ENCODE measurements at places on chromosomes 5 and 9. TPM values are rescaled to one million over a fixed set of nuclear protein-coding genes. Genes with fewer than 3 reads are reported as not detected.
A peak's percentile ranks its signal among the peaks of the same experiment; 100 is the strongest.

GRCh38 chr5:172437445-172438318 is 16.6 kb downstream of the SH3PXD2B start:
- H3K27ac ChIP-seq: no peak overlapping the region
- H3K4me1 ChIP-seq: peaks cover 3% of the 10 kb centered on the region
- H3K36me3 ChIP-seq: no peaks in the 10 kb centered on the region
- no peaks in the 10 kb centered on the region for H3K27me3 ChIP-seq

DNA sequence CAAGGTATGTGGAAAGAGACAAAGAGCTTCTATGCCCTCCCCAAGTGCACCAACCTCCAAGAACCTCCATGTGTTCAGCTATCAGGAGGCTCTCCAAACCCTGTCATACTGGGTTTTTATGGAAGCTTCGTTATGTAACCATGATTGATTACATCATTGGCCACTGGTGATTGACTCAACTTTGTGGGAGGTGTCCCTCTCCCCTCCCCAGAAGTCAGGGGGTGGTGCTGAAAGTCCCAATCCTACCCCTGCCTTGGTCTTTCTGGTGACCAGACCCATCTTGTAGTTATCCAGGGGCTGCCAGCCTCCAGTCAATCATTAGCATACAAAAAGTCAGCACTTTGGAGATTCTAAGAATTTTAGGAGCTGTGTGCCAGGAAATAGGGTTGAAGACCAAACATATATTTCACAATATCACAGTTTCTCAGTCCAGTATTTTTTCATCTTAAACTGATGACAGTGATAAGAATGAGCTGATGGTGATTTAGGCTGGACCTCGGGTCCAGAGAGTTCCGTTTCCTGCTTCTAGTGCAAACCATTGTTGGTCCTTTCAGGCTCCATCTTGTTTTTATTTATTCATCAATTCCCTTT is 27.3 kb upstream of the FANCC start:
- H3K4me1 ChIP-seq: no peaks in the 10 kb centered on the region
- H3K27me3 ChIP-seq: peaks cover 5% of the 10 kb centered on the region
- H3K27ac ChIP-seq: no peak overlapping the region
- no peak for DNase-seq
- no peak overlapping the region for H3K4me3 ChIP-seq

GRCh38 chr5:90141984-90142383 is 267.6 kb downstream of the CETN3 start:
- peaks cover 2% of the 10 kb centered on the region for H3K4me1 ChIP-seq
- no peak for DNase-seq
- no peak overlapping the region for H3K4me3 ChIP-seq
- no peaks in the 10 kb centered on the region for H3K36me3 ChIP-seq
- H3K27ac ChIP-seq: no peak overlapping the region
- H3K27me3 ChIP-seq: no peaks in the 10 kb centered on the region

DNA sequence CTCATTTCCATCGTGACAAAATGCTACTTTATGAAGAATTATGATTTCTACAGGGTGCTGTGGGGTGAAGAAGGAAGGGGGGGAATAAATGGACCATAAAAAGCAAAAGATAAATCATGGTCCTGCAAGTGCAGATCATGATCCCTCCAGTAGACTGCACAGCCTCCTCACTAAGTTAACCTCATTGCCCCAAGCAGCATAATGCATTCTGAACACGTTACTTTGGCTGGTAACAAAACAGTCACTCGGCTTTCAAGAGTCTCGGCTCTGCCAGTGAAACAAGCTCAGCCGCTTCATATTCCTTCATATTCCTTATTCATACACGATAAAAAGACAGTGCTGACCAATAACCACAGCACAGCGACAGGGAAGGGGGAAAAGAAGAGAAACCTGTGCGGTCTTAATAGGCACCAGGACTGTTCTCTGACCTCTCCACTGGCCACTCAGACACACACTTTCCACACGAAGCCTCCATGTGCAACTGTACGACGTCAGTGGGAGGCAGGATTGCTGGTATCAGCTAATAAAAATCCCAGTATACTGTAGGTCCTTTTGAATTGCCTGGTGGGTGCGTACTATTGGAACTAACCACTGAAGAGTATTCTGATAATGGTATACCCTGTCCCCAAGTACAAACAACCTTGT is 60.5 kb downstream of the ANKH start:
- no peaks in the 10 kb centered on the region for H3K36me3 ChIP-seq
- H3K4me1 ChIP-seq: peaks cover 5% of the 10 kb centered on the region
- H3K27me3 ChIP-seq: peaks cover 4% of the 10 kb centered on the region
- no peak overlapping the region for H3K4me3 ChIP-seq

GRCh38 chr5:169856571-169856970 is 123.7 kb downstream of the INSYN2B start:
- H3K4me3 ChIP-seq: no peak overlapping the region
- H3K36me3 ChIP-seq: peaks cover 4% of the 10 kb centered on the region
- no peak overlapping the region for H3K27ac ChIP-seq
- DNase-seq: no peak
- H3K4me1 ChIP-seq: peaks cover 7% of the 10 kb centered on the region
- H3K27me3 ChIP-seq: peaks cover 6% of the 10 kb centered on the region

- DNase-seq: no peak
- H3K27ac ChIP-seq: peak overlapping the region; percentile 24
- peaks cover 8% of the 10 kb centered on the region for H3K27me3 ChIP-seq
- H3K4me1 ChIP-seq: peaks cover 3% of the 10 kb centered on the region
- no peak overlapping the region for H3K4me3 ChIP-seq
Observed at GRCh38 chr9:136939431-136939995, 5.0 kb downstream of the FBXW5 start.

GRCh38 chr5:152990649-152991048 is 499.8 kb upstream of the GRIA1 start:
- H3K36me3 ChIP-seq: no peaks in the 10 kb centered on the region
- no peak for DNase-seq
- H3K4me3 ChIP-seq: no peak overlapping the region
- H3K27me3 ChIP-seq: peaks cover 2% of the 10 kb centered on the region

Gene SHOC1
- not detected for total RNA-seq

Gene WNT8A
- total RNA-seq: 0.69 TPM

Gene ADRB2
- total RNA-seq: 0.36 TPM

Measured in endothelial cell (in vitro differentiated cells).